ENCODE measurements at places on chromosomes 1 and 21. TPM values are rescaled to one million over a fixed set of nuclear protein-coding genes. Genes with fewer than 3 reads are reported as not detected.

GRCh38 chr21:39175154-39175553, 8.1 kb downstream of the PSMG1 start:
- no peak for DNase-seq
- H3K27me3 ChIP-seq = no peaks in the 10 kb centered on the region
- H3K4me3 ChIP-seq = no peak overlapping the region
- no peak overlapping the region for H3K27ac ChIP-seq

DNA sequence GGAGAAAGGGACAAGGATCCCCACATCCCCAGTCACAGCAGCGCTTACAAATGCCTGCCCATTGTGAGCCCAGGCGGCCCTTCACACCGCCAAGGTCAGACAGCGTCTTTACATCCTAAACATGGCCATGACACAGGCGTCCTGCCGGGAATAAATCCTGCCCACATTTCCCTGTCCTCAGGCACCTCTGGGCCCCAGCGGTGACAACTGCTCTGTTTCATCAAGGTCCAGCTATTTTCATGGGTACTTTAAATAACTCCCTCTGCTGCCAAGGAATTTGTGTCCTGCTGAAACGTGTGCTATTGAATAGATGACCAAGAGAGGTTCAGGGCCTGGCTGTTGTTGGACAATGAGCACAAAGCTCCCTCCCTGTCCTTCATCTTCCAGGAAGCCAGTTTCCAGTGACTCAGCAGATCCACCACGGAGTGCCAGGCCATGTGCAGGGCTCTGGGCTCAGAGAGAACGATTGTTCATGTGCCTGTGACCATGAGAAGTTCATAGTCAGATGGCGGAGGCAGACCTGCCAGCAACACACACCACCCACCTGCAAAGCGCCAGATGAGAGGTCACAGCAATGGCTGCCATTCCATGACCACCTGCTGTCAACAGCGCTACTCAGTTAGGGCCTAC, 195.8 kb downstream of the MATN1 start:
- H3K27ac ChIP-seq = no peak overlapping the region
- no peaks in the 10 kb centered on the region for H3K4me1 ChIP-seq
- no peak overlapping the region for H3K4me3 ChIP-seq
- H3K27me3 ChIP-seq = peaks cover 2% of the 10 kb centered on the region

GBP6 gene
- not detected for total RNA-seq

LMOD1 gene
- total RNA-seq = 469 TPM

MCOLN2 gene
- total RNA-seq = 1.1 TPM

CDA gene
- total RNA-seq = 9.0 TPM

NEGR1 gene
- 50.3 TPM for total RNA-seq

DNA sequence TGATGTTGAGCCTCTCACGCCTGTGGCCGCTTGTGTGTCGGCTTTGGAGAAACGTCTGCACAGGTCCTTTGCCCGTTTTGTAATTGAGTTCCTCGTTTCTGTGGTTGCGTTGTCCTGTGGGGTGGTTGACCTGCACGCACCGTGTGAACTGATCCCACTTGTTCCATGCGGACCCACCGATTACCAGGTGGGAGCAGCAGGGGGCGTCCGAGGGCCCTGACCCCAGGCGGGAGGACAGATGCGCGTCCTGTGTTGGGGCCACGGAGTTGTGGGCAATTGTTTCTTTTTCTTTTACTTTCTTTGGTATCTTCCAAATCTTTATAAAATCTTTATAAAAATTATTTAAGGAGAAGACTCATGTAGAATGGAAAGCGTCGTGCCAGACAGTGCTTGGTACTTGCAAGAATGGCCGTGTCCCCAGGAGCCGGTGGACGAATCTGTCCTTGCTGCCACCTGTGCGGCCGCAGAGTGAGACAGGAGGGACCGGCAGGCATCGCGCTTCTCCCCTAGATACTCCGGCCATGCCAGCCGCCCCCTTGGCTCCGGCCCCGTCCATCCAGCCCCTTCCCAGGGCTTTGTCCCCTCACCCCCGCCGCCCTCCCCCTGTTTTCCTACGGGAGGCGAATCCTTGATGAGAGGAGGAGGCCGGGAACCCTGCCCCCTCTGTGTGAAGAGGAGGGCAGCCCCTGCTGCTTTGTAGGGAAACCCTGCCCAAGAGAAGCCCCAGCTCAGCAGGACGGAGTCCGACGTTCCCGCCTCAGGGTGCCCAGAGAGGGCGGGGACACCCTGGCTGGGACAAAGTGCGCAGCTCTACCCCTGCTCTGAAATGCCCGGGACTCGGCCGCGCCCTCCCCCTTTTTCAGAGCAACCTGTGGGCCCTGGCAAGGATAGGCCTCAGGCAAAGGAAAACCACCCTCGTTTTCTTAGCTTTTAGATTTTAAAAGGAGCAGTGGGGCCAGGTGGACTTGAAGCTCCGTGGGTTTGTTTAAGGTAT, 41.7 kb downstream of the PRKCZ start:
- no peak overlapping the region for H3K4me3 ChIP-seq
- H3K4me1 ChIP-seq = no peaks in the 10 kb centered on the region
- H3K27ac ChIP-seq = no peak overlapping the region
- DNase-seq = no peak
- H3K36me3 ChIP-seq = no peaks in the 10 kb centered on the region

- H3K4me3 ChIP-seq = no peak overlapping the region
- H3K27me3 ChIP-seq = no peaks in the 10 kb centered on the region
- no peak for DNase-seq
- H3K36me3 ChIP-seq = no peaks in the 10 kb centered on the region
- H3K27ac ChIP-seq = no peak overlapping the region
Measured at GRCh38 chr1:175498002-175498401, 245.4 kb downstream of the TNR start.

AK4 gene
- total RNA-seq = 68.2 TPM

B3GALT2 gene
- total RNA-seq = 0.51 TPM

DNA sequence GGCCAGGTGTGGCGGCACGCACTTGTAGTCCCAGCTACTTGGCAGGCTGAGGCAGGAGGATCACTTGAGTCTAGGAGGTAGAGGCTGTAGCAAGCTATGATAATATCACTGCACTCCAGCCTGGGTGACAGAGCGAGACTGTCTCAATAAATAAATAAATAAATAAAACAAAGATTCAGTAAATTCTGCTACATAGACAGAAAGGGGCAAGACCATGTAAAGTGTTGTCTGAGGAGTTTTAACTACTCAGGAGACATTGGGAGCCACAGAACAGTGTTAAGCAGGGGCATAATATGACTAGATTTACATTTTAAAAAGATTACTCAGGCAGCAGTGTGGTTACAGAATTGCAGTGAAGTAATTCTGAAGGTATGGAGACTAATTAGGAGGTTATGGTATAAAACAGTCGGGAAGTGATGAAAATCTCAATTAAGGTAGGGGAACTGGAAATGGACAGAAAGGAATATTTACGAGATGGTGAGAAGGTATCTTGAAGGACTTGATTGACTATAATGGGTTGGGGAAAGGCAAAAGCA, 94.7 kb downstream of the ATP1B1 start:
- H3K4me3 ChIP-seq = no peak overlapping the region
- H3K4me1 ChIP-seq = no peaks in the 10 kb centered on the region
- peaks cover 2% of the 10 kb centered on the region for H3K36me3 ChIP-seq

FLG2 gene
- not detected for total RNA-seq

PCP4 gene
- total RNA-seq = not detected

DNA sequence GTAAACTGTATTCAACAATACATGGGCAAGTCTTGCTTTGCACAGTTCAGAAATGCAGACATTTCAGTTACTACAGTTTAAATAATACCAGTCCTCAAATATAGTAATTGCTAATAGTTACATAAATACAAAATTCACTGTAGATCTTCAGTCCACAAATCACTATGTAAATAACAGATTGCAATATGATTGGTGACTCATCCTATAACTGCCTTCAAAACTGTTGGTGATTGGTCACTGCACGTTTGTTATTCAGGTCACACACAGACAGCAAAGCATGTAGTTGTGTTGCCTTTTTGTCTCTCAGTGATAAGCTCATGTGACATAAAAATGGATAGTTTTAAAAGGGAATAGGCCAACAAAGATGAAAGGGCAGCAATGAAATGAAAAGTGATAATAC, 186.5 kb upstream of the CTTNBP2NL start:
- H3K27me3 ChIP-seq = no peaks in the 10 kb centered on the region
- no peak for DNase-seq
- H3K4me3 ChIP-seq = no peak overlapping the region
- H3K36me3 ChIP-seq = no peaks in the 10 kb centered on the region

- no peak overlapping the region for H3K4me3 ChIP-seq
- H3K27ac ChIP-seq = no peak overlapping the region
- H3K27me3 ChIP-seq = no peaks in the 10 kb centered on the region
- no peak for DNase-seq
- no peaks in the 10 kb centered on the region for H3K4me1 ChIP-seq
Measured at GRCh38 chr1:240619357-240619756, 7.4 kb upstream of the GREM2 start.

BTBD8 gene
- 4.9 TPM for total RNA-seq

DNA sequence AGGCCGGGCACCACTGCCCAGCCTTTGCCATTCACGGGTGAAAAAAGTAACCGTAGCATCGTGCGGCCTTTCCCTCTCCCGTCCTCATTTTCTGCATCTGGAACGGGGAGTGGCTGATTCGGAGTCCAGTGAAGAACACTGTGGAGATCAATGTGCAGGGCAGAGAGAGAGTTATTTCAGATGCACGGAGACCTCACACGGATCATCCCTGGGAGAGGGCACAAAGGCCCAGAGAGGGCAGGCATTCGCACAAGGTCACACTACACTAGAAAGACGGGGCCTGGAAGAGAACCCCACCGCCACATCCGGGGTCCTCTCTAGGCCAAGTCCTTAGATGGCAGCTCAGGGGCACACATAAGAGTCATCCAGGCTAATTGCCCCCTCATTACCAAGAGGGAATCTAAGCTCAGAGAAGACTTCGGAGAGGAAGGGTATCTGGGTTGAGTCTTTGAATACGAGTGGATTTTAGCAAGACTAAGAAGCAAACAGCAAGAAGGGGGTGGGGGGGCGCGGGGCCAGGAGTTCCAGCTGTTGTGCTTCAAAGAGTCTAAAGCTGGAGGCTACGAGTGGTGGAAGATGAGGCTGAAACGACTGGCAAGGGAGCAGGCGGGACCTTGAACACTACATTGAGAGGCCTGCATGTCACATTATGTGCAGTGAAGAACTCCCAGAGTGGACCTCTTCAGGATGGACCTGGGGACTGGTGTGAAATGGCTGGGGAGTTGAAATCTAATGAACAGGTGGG, 857 bp downstream of the GPX7 start:
- no peak for DNase-seq
- no peaks in the 10 kb centered on the region for H3K27me3 ChIP-seq
- peaks cover 7% of the 10 kb centered on the region for H3K4me1 ChIP-seq
- H3K36me3 ChIP-seq = no peaks in the 10 kb centered on the region
- peak overlapping the region; percentile 27 for H3K27ac ChIP-seq

- H3K36me3 ChIP-seq = no peaks in the 10 kb centered on the region
- DNase-seq = no peak
- no peak overlapping the region for H3K4me3 ChIP-seq
- no peak overlapping the region for H3K27ac ChIP-seq
- peaks cover 2% of the 10 kb centered on the region for H3K27me3 ChIP-seq
- H3K4me1 ChIP-seq = no peaks in the 10 kb centered on the region
Measured at GRCh38 chr1:7333094-7333493, 438.0 kb upstream of the VAMP3 start.

- no peak for DNase-seq
- H3K4me3 ChIP-seq = no peak overlapping the region
- no peak overlapping the region for H3K27ac ChIP-seq
- H3K36me3 ChIP-seq = no peaks in the 10 kb centered on the region
- H3K27me3 ChIP-seq = no peaks in the 10 kb centered on the region
- H3K4me1 ChIP-seq = no peaks in the 10 kb centered on the region
Measured at GRCh38 chr1:20192364-20192763, 6.0 kb upstream of the PLA2G2C start.

GRCh38 chr21:40646651-40647050, 200.3 kb downstream of the DSCAM start:
- no peak for DNase-seq
- H3K27me3 ChIP-seq = no peaks in the 10 kb centered on the region
- H3K27ac ChIP-seq = no peak overlapping the region
- no peak overlapping the region for H3K4me3 ChIP-seq
- no peaks in the 10 kb centered on the region for H3K36me3 ChIP-seq

YBX1 gene
- total RNA-seq = 393 TPM

IFNAR2 gene
- 45.1 TPM for total RNA-seq

ASH1L gene
- total RNA-seq = 73.1 TPM

GRCh38 chr1:172851077-172851476, 192.2 kb downstream of the FASLG start:
- no peaks in the 10 kb centered on the region for H3K36me3 ChIP-seq
- DNase-seq = no peak
- H3K4me3 ChIP-seq = no peak overlapping the region
- no peak overlapping the region for H3K27ac ChIP-seq

GRCh38 chr1:4778056-4778455, 123.6 kb downstream of the AJAP1 start:
- H3K27me3 ChIP-seq = no peaks in the 10 kb centered on the region
- DNase-seq = no peak
- H3K27ac ChIP-seq = no peak overlapping the region

- H3K27me3 ChIP-seq = no peaks in the 10 kb centered on the region
- H3K27ac ChIP-seq = no peak overlapping the region
- DNase-seq = no peak
- H3K4me3 ChIP-seq = no peak overlapping the region
Measured at GRCh38 chr21:37509802-37510393, 143.3 kb downstream of the DYRK1A start.

PKP1 gene
- total RNA-seq = 0.39 TPM

PROK1 gene
- total RNA-seq = 0.27 TPM

- no peak for DNase-seq
- H3K36me3 ChIP-seq = no peaks in the 10 kb centered on the region
- no peak overlapping the region for H3K27ac ChIP-seq
Measured at GRCh38 chr1:155073377-155074242, 5.0 kb upstream of the EFNA3 start.

S100A6 gene
- 1,126 TPM for total RNA-seq

DNA sequence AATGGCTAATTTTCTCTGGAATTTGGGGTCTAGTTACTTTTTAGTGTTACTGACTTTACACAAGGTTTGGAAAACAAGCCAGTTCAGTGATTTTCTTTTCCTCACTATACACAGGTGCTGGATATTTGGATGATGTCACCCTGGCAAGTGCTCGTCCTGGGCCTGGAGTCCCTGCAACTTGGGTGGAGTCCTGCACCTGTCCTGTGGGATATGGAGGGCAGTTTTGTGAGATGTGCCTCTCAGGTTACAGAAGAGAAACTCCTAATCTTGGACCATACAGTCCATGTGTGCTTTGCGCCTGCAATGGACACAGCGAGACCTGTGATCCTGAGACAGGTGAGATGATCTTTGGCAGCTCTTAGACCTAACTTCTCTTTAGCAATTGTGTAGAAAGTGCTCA, 64.5 kb upstream of the LAMC2 start:
- DNase-seq = no peak
- H3K4me3 ChIP-seq = no peak overlapping the region
- no peak overlapping the region for H3K27ac ChIP-seq
- H3K27me3 ChIP-seq = no peaks in the 10 kb centered on the region
- no peaks in the 10 kb centered on the region for H3K4me1 ChIP-seq

DNA sequence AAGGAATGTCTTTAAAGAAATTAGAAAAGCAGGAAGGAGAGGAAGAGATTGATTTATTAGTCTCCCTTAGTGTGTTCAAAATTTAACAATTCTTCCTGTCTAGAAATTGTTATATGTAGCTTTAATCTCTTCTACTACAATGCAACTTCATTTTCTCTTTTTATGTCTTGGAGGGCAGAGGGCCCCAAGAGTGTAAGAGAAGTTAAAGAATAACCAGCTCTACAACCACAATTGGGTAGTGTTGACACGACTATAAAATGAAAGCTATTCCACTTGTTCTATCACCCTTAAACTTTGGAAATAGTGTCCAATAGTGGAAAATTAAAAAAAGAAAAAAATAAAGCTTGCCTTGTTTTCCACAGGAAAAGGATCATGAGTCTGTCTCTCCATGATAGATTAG, 82.6 kb upstream of the DPYD start:
- DNase-seq = no peak
- H3K27me3 ChIP-seq = no peaks in the 10 kb centered on the region
- no peak overlapping the region for H3K27ac ChIP-seq
- no peaks in the 10 kb centered on the region for H3K36me3 ChIP-seq
- no peak overlapping the region for H3K4me3 ChIP-seq
- no peaks in the 10 kb centered on the region for H3K4me1 ChIP-seq
